ENCODE measurements at places on chromosomes 3 and 15.

DNA sequence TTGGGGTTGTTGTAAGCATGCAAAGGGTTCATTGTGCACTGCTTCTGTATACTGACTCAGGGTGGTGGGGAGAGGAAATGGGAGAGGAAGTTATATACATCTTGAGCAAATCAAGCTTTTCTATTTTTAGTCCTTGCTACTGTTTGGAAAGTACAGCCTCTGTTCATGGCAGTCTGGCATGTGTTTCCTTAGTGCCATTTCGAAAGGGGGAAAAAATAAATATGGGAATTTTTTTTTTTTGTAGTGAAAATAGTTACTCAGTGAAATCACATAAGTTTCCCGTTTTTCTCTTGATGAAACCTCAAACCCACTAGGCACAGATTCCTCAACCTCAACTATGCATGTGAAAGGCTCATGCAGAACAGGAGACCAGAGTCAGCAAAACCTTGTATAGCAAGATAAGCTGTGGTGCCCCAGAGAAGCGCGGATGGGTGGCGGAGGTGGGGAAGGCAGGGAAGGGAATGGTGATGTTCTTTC, 353.3 kb downstream of the LPP start:
- DNase-seq = peak; percentile 46

DNA sequence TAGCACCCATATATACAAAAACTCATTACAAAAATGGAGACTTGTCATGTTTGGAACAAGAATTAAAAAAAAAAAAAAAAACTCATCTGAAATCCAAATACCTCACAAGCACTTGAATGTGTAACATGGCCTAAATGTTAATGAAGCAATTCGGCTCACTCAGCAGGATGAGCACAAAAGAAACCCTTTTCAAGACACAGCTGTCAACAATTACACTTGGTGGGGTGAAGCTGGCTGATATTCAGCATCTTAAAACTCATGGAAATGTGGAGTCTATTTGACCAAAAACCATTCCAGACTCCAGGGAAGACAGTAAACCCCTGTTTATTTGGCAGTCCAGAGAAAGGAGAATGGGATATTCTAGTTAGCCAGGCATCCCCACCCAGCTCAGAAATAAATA, 205.4 kb upstream of the TSC22D2 start:
- DNase-seq = no peak

DNA sequence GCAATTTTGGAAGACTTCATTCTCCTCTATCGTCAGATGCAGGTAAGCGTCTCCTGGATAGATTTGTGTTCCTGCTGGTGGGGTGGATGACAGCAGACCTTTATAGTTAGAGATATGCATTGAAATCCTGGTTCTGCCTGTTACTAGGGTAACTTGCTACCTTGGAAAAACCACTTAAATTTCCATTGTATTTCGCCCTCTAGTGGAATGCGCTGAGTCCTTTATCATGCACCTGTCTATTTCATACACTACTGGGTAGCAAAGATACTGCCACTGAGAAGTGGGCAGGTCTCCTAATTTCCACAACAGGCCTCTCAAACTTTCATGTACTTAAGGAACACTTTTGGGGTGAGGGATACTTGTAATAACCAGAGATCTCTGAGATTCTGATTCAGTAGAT, 209.5 kb upstream of the SUCLG2 start:
- no peak for DNase-seq

DNA sequence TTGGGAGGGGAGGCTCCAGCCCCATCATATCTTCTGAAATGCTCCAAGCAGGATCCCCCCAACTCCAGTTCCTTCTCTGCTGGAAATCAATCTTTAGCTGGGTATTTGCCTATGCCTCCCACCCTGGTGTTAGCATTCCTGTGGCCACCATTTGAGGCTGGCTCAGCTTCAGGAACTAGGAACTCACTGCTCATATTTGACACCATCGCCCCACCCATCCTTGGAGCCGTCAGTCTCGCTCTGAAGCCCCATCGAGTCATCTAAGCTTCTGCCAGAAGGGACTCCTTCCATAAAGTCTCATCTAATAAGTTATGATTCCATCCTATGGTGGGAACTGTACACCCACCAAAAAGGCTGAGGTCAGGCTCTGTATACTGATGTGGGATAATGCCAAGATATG, 26.4 kb downstream of the PRKCD start:
- no peak for DNase-seq

DNA sequence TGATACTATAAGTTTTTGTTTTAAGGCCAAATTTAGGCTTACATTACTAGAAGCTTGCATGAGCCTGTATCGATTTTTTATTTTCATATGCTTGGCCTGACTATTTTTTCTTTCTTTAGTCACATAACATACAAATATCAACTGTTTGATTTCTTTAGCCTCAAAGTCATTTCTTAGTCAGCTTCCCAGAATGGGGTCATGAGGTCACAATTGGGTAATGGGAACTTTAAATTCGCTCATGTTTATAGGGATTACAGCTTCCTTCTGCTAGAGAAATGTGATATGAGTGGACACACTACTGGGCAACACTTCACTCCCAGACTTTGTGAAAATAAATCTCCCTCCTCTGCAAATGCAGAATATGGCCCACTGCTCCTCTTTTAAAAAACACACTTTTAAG, 9.1 kb upstream of the TIPARP start:
- no peak for DNase-seq

- no peak for DNase-seq
Measured at GRCh38 chr3:62318365-62318751, 55.0 kb downstream of the FEZF2 start.

DNA sequence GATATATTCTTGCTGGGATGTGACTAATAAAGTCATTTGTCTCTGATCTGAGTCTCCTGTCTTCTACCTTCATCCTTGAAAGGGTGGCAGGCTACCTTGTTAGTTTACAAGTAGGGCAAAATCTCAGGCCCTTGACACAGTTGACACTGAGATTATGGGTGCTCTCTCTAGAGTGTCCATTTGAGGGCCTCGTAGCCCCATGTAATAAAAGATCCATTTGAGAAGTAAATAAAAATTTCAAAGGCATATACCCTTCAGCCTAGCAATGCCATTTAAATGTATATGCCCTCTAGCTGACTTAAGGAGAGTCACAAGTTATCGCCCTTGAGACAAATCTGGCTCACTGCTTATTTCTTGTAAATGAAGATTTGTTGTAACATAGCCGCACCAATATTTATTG, 98.6 kb downstream of the TCF12 start:
- DNase-seq = no peak

- no peak for DNase-seq
Measured at GRCh38 chr3:113110267-113110666, 101.1 kb upstream of the BOC start.

DNA sequence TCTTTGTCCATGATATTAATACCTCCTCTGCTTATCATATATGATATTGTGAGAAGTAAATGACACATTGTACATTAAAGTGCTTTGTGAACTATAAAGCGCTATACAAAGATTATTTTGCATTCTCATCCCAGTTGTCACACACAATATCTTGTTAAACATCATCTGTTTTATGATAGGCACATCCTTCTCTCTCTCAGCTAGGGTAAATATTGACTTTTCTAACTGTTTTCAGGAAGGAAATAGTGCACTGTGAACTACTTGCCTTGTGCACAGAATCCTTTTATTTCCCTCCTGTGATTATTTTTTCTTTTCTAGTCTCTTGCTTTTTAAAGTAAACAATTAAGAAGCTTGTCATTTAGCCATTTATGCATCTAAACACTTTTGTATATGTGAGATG, 388.2 kb downstream of the LPP start:
- DNase-seq = no peak

DNA sequence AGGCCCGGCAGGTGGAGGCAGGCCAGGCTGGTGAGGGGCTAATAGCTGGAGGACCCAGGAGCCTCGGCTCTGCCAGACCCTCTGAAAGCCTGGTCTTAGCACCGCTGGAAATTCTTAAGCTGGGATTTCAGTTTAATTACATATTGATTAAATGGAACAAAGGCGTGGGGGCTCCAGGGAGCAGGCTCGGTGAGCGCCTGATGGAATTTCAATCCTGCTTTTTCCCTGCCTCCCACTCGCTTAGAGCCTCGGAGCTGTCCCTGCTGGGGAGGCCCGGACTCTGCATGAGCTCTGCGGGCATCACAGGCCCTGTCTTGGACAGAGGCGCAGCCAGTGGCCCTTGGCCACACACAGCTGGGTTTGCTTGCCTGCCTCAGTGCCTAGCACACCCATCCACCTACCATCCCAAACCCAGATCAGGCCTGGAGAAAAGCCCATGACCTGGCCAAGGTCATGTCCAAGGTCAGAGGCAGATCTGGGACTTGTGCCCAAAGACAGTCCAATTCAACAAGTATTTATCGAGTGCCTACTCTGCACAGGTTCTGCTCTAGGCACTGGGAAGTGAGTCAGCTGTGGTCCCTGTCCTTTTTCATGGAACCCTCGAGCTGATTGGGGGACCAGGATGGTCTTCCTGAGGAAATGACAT, 40.6 kb downstream of the LINGO1 start:
- DNase-seq = no peak

DNA sequence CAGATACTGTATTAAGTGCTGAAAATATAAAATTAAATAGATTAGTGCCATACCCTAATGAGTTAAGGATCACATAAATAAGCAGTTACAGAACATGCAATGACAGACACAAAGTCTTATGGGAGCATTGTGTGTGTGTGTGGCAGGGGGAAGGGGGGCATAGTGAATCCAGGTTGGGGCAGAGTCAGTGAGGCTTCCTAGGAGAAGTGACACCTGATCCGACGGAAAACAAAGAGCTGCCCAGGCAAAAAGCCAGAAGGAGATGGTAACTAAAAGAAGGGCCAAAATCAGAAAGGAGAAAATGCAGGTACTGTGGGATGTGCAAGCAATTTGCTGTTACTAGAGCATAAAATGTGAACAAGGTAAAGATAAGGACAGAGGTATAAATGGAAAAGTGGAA, 80.1 kb upstream of the CHRM5 start:
- DNase-seq = no peak

GRCh38 chr3:66416556-66417304, 84.1 kb downstream of the LRIG1 start:
- DNase-seq = no peak

- peak; percentile 10 for DNase-seq
Measured at GRCh38 chr15:72203507-72203837, 5.9 kb upstream of the GRAMD2A start.

- no peak for DNase-seq
Measured at GRCh38 chr3:46619845-46620778, 7.8 kb downstream of the FAM240A start.

DNA sequence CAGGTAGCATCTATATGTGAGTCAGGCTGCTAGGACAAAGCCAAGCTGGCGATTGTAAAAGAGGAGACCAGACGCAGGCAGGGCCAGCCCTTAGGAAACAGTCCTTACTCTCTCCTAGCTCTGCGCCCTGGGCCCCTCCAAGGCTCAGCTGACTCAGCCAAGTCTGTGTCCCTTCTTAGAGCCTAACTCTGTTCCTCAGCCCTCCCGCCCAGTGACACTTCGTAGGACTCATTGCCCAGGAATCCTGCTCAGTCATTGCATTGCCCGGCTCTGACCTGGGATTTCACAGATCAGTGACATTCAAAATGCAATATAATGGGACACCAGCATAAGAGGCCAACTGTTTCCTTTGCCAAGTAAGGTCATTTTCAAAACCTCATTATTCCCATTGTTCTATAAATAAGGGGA, 244.2 kb downstream of the TLE3 start:
- DNase-seq = no peak

GRCh38 chr15:59688423-59688781, 718 bp downstream of the BNIP2 start:
- no peak for DNase-seq

DNA sequence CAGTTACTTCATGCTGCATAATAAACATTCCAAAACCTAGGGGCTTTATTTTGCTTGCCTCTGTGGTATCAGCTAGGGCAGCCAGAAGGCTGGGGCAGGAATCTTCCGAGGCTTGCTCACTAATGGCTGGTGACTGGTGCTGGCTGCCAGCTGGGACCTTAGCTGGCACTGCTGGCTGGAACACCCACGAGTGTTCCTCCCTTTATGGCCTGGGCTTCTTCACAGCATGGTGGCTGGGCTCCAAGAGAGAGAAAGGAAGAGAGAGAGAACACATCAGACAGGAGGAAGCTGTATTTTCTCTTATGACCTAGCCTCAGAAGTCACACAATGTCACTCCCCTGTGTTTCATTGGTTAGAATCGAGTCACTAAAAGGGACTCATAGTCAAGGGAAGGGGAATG, 23.9 kb upstream of the CDCP1 start:
- no peak for DNase-seq

GRCh38 chr3:2851835-2852234, 258.3 kb downstream of the IL5RA start:
- DNase-seq = no peak
